Stimulated activated CD4-positive, alpha-beta T cell treated with anti-CD3 and anti-CD28 coated beads, TNF-alpha, amount 100 ng/mL, for 48 hours (primary cell): ENCODE measurements at places on chromosomes 13 and 19.

DNA sequence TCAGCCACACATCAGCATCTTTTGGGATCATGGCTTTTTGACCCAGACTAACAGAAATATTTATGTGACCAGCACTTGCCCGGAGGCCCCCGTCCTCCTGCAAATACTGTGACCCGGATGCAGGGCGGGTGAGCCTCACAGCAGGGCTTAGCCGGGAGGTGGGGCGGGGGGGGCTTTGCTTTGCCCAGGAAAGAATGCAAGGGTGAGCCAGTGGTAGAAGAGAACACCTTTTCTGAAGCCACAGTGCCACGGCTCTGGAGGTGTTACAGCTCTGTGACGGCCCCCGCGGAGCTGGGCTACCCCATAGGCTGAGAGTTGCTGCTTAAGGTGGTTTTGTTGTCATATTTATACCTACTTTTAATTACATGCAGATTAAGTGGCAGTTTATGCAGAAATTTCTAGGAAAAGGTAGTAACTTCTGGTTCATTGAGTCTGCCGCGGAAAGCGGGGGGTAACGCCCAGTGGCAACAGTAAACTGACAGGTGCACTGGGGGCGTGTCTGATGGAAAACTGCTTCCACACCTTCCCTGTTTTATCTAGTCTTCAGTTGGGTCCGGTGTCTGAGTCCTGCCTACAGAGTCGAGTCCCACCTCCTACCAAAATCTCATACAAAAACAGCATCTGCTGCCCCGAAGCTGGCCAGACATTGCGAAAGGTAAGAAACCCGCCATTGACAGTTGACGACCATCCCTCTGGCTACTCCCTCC lies 187.9 kb downstream of the TEX29 start:
- no peak for DNase-seq

- DNase-seq, result peak; percentile 42
These were observed 7.1 kb upstream of the DPP9 start for GRCh38 chr19:4730740-4731171.

DNA sequence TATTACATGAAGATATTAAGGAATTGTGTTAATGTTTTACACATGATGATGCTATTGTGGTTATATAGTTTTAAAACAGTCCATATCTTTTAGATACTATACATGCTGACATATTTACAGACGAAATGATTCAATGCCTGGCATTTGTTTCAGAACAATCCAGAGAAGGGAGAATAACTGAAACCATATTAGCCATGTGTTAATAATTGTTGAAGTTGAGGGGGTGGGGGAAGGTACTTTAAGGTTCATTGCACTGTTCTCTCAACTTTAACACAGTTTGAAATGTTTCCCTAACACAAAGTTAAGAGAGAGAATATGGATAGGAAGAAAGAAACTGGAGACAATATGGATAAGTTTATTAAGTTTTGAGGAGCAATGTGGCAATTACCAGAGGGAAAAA lies 5.8 kb downstream of the CRYL1 start:
- no peak for DNase-seq

DNA sequence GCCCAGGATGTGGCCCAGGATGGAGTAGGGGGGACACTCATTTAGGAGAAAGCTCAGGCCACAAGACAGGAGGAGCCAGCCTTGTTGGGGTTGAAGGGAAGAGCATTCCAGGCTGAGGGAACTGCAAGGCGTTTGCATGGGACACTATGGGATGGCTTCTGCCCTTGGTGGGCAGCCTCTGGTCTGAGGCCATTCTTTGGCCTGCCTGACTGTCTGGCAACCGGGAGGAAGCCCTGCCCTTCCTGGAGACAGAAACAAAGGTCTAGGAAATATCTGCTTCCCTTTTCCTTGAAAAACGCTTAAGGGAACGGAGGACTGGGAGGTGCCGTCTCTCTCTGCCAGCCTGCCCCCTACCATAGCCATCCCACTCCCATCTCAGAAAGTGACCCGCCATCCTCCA lies 2.8 kb upstream of the ICAM1 start:
- DNase-seq, result no peak

DNA sequence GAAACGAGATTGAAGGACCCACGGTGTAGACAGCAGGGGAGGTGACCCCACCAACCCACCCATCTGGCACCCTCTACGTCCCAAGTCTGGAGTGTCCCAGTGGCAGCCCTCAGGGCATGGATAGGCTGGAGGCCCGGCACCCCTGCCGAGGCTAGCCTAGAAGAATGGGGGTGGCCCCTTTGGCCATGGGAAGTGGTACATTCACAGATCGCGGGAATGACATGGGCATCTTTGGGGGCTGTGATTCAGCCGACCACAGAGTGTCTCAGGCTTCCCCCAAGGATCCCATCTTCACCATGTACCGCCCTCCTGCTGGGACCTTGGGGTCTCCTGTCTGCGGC lies 11.3 kb upstream of the MKNK2 start:
- no peak for DNase-seq

DNA sequence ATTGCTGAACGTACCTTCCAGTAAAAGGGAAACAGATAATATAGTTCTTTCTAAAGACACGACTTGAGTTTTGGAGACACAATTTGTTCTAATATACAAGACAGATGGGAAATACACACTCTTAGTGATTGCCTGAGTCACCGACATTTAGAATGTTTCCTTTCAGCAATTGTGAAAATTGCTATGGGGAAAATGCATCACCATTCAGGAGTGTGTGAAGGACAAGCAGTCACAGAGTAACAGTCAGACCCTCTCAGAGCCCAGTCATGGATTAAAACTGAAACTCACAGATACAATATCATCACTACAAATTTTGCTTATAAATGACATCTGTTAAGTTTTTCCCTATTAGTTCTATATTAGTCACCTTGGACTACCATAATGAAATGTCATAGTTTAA lies 286.1 kb downstream of the SPRY2 start:
- no peak for DNase-seq
